Left renal cortex interstitium (tissue), 4 donors: ENCODE measurements at places on chromosomes 6 and 20.

DNA sequence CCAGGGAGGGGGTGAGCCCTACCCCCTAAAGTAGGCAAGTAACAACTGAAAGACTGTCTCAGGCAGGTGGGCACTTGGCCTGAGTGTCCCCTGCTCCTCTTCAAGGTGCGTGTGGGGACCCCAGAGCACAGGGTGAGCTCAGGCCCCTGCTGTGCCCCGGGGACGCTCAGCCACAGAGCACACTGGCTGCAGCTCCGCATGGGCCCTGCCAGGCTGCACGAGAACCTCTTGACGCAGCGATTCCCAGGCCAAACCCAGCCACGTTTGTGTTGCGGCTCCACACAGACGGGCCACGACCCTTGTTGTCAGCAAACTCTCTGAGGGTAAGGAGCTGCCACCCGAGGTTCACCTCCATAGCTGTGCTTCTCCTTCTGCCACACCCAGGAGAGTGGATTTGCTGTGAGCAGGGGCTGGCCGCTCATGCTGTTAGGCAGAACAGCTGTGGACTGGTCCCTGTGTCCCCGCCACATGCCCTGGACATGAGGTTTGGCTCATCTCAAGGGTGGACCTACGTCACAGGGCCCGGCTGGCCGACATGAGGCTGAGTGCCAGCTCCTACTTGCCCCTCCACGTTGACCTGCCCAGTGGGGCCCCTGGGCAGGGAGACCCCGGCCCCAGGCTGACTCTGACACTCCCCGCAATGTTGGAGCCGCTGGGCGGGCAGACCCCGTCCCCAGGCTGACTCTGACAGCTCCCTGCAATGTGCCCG lies 29.7 kb upstream of the GATA5 start:
- DNase-seq, result no peak

DNA sequence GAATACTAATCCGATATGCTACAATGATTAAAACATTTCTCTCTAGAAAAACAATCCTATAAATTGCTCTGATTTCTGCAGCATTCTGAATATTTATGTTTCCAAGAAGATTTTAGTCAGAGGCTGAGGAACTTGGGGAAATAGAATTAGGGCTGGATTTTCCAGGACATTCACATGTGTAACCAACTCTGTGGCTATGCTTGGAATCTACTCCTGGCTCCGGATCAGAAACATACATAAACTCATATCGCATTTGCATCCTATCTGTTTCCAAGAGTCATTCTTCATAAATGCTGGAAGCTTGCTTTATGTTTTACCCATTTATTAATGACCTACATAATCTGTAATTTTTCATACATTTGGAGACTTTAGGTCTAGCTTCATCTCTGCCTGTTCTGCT lies 459.9 kb upstream of the MARCKS start:
- DNase-seq, result no peak

DNA sequence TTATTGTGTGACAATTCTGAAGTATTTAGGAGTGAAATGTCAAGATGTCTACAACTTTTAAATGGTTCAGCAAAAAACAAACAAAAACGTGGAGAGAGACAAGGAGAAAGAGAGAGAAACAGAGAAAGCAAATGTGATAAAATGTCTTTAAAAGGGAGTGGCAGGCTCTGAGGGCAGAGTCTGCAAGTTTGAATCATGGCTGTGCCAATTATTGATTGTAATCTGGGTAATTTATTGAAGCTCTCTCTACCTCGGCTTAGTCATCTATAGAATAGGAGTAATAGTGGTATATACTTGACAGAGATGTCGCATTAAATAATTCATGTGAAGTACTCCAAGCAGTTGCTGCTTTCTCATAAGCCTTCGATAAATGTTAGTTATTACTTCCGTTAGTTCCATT lies 61.3 kb upstream of the ARID1B start:
- DNase-seq, result no peak

GRCh38 chr20:36330091-36330490 lies 24.0 kb downstream of the DLGAP4 start:
- no peak for DNase-seq

- DNase-seq, result no peak
Observed at GRCh38 chr6:3718407-3718806, 33.1 kb downstream of the PXDC1 start.

GRCh38 chr6:21500314-21501020 lies 93.1 kb upstream of the SOX4 start:
- DNase-seq, result no peak

DNA sequence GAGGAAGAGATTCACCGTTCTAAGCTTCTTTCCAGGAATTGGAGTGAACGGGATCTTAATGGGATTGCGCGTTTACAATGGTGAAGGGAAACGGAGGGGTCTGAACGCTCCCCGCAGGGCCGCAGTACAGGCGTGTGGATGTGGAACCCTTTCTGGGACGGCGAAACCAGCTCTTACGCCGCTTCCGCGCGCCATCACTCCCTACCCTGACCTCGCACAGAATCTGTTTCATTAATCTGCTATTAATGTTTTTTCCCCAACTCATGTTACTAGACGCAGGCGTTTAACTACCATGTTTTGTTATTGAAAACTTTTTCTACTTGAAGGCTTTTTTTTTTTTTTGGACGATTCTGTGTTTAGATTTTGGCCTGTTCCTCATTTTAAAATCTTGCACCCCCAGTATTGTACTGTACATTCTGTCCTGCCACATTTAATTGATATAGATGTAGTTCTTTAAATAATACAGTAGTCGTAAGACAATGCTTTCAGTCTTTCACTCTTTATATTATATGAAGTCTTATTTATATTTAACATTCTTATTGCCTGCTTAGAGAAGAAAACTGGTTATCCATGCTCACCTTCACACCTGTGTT lies 696 bp upstream of the SUPT3H start:
- no peak for DNase-seq

GRCh38 chr20:22408521-22409402 lies 175.6 kb downstream of the FOXA2 start:
- DNase-seq, result no peak

DNA sequence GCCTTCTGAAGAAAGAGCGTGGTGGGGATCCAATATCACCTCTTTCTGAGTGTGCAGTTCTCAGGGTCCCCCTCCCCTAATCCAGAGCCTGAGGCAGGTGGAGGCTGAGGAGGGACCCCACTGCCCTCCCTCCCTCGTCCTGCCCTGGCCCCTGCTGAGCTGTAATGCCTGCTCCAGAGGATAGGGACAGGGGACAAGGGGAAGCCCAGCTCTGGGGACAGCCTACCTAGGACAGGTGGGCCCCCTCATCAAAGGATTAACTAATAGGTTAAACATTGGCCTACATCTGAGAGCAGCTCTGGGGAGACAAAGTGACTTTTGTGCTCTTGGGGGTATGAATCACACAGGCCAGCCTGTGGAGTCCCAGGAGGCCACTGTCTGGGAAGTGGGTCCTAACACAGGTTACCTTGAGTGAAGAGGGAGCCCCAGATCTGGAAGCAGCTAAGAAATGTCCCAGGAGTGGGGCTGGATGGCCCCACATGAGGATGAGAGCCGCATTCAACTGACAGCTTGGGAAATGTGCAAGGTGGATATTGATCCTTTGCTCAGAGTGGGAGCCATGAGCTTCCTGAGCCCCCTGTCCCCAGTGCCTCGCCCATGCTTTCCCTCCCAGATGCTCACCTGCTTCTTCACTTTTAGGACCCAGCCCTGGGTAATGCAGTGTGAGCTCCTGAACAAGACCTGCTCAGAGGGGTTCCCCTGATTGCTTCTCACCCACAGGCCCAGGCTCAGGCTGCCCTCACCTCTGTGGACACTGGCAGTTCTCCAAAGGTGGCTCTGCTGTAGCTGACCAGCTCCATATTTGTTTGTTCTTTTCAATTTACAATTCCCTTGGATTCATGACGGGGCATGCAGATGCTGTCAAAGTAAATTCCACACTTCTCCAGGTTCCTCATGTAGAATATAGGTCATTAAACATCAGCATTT lies 17.8 kb upstream of the CST9L start:
- no peak for DNase-seq

GRCh38 chr6:128327890-128328289 lies 192.5 kb downstream of the PTPRK start:
- DNase-seq, result no peak

DNA sequence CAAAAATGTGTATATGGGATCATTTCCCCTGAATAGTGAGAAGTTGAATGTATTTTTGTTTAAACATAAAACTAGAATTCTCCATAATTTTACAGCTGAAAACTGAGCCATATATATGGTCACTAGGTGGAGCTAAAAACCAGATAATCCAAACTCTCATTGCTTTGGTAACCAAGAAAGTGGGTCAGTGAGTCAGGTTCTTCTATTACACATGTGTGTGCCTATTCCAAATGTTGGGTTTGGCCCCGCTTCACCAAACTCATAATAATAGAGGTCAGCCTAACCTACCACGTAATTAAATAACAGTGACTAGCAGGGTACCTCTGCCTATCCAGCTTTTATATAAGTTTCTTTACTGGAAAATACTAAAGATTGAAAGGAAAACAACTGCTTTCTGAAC lies 19.3 kb upstream of the RNGTT start:
- DNase-seq, result no peak

DNA sequence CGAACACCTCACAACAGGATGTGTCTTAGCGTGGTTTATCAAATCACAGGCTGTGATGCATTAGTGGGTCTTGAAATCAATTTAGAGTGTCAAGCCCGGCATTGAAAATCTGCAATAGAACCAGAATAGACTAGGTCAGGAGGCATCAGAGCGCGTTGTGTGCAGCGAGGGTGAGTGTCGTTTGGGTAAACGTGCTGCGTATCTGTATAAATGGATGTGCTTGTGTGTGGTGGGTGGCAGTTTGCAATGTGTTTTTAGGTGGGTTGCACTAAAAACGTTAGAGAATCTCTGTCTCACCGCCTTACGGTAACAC lies 121.0 kb upstream of the SULF2 start:
- DNase-seq, result no peak

GRCh38 chr6:152978058-152978457 lies 4.8 kb downstream of the FBXO5 start:
- no peak for DNase-seq

- DNase-seq, result no peak
Observed at GRCh38 chr6:117496383-117496990, 14.0 kb downstream of the DCBLD1 start.

- no peak for DNase-seq
Observed at GRCh38 chr6:150409576-150410066, 40.8 kb downstream of the IYD start.
